ENCODE measurements at places on chromosomes 3 and 15.

GRCh38 chr3:148584438-148584837, 113.3 kb upstream of the AGTR1 start:
- DNase-seq: peak; percentile 55

DNA sequence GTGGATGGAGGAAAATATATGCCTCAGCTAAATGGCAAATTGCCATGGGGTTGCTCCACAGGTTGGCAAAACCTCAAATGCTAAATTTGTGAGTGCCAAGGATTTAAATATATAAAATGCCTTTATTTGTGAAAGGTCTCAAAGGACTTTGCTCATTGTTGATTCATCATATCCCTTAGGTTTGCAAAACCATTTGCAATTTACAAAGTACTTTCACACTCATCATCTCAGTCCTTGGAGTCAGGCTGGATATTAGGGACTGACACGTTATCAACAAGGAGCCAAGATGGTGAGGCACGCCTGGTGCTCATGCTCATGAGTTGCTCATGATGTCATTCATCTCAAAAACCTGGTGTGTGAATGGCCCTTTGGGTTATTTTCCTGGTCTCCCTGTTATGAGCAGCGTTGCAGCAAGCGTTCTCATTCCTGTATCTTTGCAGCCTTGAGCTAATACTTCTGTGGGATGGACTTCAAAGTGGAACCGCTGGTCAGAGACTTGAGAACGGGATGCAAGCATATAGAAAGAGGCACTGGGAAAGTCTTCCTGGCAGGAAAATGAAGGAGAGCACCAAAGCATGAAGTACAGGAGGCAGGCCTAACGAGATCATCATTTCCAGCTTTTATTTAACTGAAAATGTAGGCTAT, 66.0 kb downstream of the MYO1E start:
- DNase-seq: no peak

- DNase-seq: no peak
Measured at GRCh38 chr3:24400015-24400414, 94.6 kb downstream of the THRB start.

DNA sequence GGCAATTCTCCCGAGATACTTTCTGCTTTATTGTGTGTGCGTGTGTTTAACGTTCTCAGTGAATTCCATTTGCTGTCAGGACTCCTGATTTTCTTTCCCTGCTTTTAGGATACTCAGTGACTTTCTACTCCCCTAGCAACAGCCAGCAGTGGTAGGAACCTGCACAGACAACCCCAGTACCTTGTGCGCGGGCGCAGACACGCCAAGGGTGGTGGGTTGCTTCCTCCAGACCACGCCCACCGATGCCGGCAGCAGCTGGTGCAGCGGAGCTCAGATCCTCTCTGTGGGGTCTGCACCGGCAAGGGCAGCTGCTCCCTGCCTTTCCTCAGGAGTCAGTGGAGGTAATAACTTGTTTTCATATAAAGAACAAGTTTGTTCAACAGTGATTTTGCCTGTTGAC, 225.1 kb upstream of the NDN start:
- peak; percentile 87 for DNase-seq

DNA sequence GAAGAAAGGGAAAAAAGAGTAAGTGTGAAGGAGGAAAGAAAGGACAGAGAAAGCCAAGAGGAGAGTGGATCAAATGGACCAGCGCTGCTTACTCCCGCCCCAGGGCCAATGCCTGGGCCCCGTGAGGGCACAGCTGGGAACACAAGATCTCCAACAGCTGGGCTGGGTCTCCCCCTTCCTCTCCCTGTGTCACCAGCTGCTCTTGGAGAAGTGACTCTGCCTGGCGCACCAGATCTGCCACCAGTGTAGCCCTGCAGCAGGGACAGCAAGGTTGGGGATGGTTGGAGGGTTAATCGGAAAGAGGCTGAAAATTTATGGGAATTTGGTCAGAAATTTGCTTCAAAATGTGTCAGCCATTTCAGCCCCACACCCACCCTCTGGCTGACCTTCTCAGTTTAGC, 8.4 kb downstream of the CDAN1 start:
- DNase-seq: no peak

- DNase-seq: peak; percentile 58
Measured at GRCh38 chr15:78626381-78626995, 5.7 kb upstream of the CHRNA3 start.

DNA sequence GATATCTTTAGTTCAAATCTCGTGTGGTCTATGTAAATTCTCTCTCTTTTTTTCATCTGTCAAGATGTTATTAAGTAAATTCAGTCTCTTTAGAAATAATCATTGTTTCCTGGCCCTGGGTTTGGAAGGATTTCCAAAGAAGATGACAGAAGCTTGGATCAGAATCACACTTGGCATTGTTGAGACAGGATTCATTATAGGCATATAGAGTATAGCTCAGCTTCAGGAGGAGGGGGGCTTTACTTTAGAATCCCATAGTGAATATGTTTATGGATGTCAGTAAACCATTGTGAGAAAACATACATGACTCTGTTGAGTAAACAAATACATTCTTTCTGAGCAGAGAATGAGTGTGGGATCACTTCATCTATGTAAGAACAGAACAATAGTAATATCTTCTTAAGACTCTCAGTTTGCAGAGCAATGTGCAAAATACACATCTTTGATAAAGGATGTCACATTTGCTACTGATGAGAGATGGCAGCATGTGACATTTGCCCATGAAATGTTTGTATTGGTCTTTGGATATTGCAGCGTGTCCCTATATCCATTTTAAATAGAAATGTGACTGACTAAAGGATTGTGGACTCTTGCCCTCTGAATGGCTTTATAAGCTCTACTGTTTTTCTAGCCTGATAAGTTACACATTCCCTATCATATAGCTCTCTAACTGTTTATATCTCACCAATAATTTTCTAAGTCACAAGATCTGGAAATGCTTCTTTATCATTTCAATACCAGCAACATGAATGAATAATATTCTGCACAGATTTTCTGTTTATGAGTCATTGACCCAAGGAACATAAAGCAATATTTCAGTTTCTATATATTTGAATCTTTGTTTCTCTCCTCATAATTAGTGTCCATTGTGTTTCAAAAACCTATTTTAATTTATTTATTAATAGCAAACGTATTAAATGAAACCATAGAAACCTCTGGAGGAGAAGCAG, 95.6 kb upstream of the THRB start:
- peak; percentile 16 for DNase-seq

DNA sequence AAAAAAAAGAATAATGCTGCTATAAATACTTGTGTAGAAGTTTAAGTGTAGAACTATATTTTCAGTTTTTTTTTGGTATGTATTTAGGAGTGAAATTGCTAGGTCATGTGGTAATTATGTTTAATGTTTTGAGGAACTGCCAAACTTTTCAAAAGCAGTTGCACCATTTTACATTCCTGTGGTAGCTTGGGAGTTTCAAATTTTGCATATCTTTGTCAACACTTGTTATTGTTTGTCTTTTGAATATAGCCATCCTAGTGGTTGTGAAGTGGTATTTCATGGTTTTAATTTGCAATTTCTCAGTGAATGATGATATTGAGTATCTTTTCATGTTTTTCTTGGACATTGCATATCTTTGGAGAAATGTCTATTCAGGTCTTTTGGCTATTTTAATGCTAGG, 30.4 kb downstream of the SKIL start:
- no peak for DNase-seq

- DNase-seq: no peak
Measured at GRCh38 chr15:63453186-63453905, 51.0 kb upstream of the USP3 start.

DNA sequence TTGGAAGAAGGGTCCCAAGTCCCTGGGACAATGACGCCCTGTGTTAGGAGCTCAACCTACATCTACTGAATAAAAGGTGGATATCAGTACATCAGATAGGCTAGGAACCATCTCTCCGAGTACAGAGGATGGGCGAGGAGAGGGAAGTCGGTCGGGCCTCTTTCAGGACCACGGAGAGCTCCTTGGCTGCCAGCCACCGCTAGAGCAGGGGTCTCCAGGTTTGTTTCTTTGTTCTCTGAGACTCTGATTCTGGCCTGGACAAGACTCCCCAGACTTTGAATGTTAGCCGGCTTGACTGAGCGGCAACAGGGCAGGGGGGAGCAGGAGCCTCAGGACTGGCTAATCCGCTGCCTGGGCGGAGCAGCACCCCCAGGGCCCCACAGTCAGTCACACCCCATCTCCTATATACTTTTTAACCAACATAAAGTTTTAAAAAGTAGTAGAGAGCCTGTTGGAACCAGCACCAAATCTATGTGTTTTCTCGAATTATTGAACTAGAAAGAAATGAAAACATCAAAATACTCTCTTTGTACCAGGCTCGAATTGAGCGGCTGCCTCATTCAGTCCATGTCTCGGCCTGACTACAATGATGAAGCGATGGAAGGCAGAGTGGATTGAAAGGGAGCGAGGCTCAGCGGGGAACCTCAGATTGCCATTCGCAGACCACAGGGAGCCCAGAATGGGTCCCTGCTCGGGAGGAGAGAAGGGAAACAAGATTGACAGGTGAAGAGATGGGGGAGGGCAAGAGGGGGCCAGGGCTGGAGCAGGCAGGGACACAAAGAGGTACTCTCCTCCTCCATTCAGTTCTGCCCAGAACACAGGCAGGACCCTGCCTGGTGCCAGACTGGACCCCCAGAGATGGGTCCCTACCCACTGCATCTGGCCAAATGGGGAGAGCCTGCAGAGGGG, 131.6 kb downstream of the TPRA1 start:
- DNase-seq: no peak

- no peak for DNase-seq
Measured at GRCh38 chr3:177887475-177887874, 648.8 kb upstream of the KCNMB2 start.

DNA sequence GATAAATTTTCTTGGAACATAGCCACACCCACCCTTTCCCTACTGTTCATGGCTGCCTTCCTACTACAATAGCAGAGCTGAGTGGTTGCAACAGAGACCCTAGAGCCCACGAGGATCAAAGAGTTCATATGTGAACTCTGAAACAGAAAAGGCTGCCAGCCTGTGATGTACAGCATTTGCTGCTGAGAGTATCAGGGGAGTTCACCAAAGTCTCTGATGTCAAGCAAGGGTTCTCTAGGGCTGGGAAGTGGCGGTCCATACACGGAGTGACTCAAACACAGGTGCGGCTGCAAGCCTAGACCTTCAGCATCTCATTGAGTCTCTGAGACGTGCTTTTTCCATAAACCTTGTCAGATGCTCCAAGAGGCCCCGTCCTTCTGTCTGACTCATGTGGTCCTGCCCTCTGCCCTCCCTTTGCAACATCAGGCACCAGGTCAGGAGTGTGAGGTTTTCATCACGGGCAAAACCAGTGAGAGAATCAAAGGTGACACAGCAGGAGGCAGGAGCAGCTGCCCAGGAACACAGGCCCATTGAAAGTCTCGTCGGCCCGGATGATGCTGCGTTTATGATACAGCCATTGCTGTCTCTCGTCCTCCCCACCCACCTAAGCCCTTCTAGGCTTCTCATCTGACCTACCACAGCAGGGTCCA, 42.9 kb downstream of the PCSK6 start:
- DNase-seq: no peak

DNA sequence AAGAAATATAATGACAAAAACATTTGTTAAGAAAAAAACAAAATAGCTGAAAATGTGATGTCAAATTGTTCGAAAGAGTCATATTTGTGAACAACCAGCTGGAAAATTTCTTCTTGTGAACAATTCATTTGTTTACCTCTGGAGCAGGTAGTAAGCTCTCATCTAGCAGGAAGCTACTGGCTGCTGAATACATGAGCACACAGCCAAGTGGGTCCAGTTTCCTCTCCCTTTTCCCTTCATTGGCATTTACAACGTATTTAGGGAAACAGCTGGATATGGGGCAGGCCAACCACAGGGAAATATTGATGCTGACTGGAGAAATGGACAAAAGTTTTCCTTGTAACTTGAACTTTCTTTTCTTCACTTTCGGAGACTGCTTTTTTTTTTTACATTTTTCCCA, 1354.7 kb upstream of the EPHA6 start:
- no peak for DNase-seq

DNA sequence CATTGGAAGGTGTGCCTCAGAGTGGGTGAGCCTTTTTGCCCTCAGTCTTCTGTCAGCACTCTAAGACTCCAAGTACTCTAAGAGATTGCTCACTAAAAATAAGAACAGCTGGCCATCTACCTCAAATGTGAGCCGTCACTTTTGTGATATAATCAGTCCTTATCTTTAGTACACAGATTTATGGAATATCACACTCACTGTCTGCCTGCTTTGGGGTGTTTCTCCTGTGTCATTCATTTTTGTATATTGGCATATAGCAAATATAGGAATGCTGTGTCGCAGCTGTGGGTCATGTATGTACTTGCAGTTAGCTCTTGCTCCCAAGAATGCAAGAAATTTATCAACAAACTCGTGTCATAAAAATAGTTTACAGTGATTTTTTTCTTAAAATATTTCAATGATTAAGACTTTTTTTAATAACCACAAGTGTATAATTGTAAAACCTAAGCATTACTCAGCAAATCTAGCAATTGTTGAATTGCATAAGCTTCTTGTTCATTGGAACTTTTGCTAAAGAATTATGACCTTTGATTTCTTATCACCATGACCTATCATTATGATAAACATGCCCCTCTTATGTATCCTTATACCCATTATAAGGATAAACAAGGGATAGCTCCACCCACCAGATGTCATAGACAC, 18.8 kb downstream of the SETD5 start:
- no peak for DNase-seq

GRCh38 chr3:141261472-141262307, 30.1 kb downstream of the PXYLP1 start:
- DNase-seq: no peak

DNA sequence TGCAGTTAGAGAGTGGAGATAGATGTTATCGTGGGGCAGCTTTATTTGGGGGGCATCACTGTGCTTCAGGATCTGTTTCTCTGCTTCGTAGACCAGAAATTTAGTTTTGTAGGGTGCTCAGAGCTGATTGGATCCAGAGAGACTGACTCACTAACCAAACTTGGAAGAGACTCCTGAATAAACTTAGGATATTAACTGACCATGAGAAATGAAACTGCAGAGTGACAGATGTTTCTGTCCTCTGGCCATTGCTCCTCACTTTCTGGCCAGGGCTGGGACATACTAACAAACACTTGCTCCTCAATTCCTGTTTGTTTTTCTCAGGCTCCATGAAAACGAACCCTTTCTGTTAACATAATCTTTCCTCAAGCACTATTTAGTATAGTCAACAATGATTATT, 4.3 kb downstream of the ZNF592 start:
- DNase-seq: no peak

DNA sequence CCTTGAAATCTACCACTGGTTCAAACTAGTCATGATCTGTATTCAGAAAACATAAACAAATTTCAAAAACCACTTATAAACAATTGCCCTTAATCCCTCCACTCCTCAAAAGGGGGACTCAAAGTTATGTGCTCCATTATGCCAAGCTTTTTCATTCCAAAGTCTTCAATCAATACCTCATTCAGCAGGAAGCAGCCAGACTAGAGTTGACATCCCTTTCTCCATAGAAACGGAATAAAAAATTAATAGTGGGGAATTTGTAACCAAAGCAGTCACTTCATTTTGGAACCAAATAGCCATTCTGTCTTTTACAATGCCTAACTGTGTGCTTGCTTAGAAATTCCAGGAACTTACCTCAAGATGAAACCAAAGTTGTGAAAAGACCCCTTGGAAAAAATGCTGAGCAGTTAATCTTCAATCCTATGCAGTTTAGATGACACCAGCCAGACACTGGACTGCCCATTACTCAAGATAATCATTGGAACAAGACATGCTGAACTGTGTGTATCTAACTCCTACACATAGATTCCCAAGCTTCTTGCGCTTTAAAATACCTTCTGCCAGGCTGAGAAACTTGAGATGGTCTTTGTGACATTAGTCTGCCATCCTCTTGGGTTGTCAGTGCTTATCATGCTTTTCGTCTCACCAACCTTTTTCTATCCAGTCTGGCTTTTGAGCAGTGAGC, 406.2 kb downstream of the PLOD2 start:
- peak; percentile 2 for DNase-seq

Measured in brain (organoid and tissue), 16 donors.